ENCODE measurements at places on chromosomes 6 and 20.

DNA sequence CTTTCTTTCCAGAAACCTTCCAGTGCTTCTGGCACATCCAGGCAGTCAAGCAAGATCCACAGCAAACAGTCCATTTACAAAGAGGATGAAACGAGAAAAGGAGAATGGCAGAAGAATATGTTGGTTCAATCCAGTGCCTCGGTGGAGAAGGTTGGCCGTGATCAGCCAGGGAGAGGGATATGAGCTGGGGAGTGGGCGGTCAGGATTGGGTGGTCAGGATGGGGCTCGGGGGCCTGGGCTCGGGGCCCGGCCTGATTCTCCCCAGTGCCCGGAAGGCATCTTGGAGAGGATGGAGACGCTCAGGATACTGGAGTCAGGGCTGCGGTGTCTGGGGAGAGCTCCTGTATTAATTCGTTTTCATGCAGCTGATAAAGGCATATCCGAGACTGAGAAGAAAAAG, 61.3 kb downstream of the EFCAB8 start:
- no peak for DNase-seq

- DNase-seq = no peak
These were observed 116.9 kb downstream of the SLX4IP start for GRCh38 chr20:10551732-10552724.

- DNase-seq = no peak
These were observed 11.3 kb upstream of the CCR6 start for GRCh38 chr6:167111597-167111996.

GRCh38 chr20:15288106-15288505, 950.7 kb upstream of the FLRT3 start:
- DNase-seq = no peak

DNA sequence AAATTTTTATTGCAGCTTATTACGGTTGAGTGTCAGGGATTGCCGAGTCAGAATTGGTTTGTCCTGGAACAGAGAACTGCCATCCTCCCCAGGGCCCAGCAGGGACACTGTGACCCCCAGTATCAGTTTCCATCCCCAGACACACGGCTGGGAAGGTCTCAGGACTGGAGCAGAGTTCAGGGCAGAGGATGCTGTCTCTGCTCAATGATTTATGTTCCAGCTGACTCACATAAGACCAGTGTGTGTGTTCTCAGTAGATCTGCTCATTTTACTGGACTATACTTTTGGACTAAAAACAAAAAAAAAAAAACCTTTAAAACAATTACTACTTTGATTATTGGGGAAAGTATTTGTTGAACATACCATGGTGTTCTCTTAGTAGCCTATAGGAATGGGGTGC, 44.2 kb downstream of the FNDC1 start:
- DNase-seq = no peak

DNA sequence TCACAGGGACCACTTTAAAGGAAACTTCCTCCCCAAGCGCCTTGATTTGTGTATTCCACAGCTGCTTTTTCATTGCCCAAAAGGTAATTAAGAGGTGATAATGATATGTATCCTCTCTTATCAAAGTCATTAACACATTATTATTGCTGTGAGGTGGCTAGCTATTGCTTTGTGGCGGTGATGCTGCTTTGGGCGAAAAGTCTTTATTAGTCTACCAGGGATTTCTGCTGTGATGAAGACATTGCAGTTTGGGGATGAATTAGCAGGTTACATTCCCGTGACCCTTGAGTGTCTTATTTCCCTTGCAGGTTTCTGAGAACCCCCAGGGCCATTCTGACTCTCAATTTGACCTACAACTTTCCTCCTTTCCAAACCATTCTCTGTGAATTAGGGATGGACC, 143.4 kb upstream of the SOX4 start:
- no peak for DNase-seq

- no peak for DNase-seq
These were observed 693 bp downstream of the FAM50B start for GRCh38 chr6:3849681-3850450.

DNA sequence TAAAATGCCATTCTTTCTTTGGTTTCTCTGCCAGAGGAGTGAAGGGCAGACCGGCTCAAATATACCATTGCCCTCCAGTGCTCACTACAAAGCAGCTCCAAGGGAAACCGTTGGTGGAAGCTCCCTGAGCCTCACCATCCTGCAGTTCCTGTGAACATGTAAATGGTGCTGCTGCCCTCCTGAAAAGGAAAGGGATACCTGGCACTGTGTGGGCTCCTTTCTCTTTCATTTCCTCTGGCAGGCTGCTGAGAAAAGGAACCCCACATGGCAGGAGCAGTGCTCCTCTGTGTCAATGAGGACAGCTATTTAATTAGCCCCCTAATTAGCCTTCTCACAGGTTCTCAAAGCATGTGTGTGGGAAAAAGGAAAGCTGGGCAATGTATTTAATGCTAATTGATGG, 142.5 kb downstream of the KLHL32 start:
- DNase-seq = no peak

GRCh38 chr6:68506911-68507310, 128.2 kb upstream of the ADGRB3 start:
- no peak for DNase-seq

DNA sequence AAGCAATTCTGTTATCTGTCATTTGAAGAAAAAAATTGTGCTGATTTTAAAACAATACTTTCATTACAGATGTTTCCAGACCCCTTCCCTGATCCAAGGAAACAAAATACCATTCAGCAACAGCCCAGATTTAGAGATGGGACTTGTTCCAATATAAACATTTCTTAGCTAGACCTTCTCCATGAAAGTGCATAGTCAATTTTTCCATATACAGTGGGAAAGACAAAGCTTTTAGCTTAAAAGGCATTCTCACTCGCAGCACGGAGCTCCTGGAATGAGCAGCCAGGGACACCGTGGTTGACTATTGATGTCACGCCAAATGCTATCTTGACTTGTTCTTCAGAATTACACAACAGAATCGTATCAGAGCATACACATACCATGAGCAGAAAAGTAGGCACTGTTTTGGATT, 21.5 kb downstream of the LAMA4 start:
- no peak for DNase-seq

DNA sequence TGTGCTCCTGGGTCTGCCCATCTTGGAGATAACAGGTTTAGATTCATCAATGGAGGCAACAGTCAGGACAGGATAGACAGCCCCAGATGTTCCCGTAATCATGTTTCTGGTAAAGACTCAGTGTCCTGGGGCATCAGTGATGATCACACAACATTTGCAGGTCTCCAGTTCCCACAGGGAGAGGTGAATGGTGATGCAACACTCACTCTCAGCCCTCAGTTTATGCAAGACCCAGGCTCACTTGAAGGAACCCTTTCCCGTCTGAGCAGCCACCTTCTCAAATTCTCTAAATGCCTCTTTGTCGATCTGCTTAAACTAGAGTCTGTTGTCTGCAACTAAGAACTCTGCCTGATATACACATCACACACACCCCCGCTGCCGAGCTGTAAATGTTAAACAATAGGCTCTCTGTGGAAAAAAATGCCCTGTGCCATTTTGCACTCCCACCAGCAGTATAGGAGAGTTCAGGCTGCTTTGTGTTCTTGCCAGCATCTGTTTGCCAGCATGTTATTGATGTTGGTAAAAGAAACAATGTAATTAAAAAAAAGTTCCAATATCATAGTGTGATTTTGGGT, 30.1 kb upstream of the SCP2D1 start:
- no peak for DNase-seq

DNA sequence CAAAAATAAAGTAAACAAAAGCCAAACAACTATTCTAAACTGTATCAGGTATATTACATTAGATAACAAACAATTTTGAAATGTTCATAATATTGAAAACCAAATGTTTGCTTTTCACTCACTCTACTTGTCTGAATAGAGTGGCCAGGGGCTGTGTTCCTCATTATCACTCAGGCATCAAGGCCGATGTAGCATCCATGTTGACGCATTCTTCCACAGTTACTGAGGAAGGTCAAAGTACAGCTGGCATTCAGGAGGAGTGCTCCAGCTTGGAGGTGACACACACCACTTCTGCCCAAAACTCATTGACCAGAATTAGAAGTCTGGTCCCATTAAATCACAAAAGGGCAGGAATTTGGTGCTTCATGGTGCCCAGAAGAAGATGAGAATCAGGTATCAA, 137.6 kb upstream of the MANEA start:
- no peak for DNase-seq

DNA sequence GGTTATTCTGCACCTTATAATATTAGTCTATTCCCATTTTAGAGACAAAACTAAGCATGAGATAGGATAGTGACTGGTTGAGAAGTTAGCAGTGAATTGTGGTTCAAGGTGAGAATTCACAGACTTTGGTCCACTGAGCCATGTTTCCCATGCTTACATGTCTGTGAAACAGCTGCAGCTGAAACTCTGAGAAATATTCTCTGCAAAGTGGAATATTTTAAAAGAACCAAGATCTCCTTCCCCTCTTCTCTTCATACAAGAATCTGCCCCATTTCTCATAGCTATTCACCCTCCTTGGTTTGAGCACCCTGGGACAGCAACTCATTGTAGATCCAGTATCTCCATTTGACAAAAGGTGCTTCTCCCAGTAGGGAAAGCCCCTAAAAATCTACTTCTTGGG, 70.2 kb upstream of the TMEM170B start:
- DNase-seq = no peak

- DNase-seq = no peak
These were observed 47.0 kb downstream of the WDR27 start for GRCh38 chr6:169654598-169655391.

DNA sequence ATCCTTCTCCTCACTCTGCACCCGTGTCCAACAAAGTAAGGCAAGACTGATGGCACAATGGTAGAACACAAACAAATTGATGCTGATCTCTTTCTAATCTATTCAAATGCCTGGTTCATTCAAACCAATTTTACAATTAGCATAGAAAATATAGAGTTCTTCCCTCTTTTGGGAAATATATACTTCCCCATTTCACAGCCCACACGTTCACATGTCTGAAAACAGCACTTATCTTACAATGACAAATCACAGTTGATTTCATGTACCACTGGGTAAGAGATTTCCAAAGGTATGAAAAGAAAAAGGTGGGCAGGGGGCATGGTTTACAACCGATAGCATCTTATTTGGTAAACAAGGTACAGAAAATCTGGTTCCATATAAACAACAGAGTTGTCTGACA, 137.6 kb downstream of the RNGTT start:
- no peak for DNase-seq

DNA sequence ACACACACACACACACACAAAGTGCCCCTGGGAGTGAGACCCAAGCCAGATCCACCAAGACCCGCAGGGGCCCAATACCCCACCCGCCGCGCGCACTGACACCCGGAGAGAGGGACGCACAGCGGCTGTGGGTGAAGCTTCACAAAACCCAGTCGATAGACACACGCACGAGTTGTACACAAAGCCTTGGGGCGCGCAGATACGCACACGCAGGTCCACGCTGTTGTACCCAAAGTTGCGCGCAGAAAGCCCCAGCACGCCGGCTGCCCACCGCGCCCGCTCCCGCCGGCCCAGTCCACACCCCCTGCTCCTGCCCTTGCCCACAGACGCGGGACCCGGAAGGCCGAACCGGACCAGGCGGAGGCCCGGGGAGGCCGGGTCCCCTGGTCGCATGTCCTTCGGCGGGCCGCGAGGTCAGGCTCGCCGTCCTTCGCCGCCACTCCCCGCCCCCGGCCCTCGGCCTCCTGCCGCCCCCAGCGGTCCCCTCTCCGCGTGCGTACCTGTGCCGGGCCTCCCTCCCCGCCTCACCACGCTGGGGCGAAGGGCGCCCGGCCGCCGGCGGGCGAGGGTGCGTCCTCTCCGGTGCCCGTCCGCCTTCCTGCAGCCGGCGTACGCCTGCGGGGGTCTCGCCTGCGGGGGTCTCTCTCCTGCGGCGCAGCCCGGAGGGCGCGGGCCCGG, at the start of gene TMEM74B:
Gene TMEM74B (minus strand): TSS at position 344 of the 678 bp plus-strand sequence. CDS start 1,180 bp downstream, outside the sequence.
- no peak for DNase-seq

GRCh38 chr20:23147964-23148730, 62.0 kb upstream of the CD93 start:
- DNase-seq = no peak

- no peak for DNase-seq
These were observed 61.7 kb downstream of the ESF1 start for GRCh38 chr20:13723011-13723410.

- no peak for DNase-seq
These were observed 86.7 kb downstream of the SCML4 start for GRCh38 chr6:107737397-107737793.

DNA sequence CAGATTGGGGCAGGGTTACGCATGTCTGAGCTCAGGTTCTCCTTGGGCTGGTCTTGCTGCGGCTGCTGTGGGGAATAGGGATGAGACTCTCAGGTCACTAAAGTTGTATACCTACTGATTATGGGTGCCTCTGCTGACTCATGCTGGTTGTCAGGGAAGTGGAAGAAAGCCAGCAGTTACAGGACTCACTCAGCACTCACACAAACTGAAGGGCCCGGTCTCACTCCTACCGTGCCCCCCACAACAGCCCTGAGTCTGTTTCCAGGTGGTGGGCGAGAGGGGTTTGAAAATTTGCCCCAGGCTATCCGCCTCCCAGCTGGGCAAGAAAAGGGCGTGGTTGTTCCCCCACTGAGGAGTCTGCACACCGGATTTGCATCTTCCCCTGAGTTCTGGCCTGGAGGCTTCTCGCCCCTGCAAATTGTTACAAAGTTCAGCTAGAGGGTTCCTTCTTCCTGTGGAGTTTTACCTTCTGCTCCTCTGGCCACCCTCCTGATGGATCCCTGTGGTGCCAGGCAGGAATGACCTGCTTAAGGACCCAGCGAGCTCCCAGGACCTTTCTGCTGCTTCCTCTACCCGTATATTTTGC, 659.2 kb downstream of the HDGFL1 start:
- DNase-seq = no peak

- DNase-seq = no peak
These were observed 74.6 kb upstream of the KCNG1 start for GRCh38 chr20:51097351-51098120.

DNA sequence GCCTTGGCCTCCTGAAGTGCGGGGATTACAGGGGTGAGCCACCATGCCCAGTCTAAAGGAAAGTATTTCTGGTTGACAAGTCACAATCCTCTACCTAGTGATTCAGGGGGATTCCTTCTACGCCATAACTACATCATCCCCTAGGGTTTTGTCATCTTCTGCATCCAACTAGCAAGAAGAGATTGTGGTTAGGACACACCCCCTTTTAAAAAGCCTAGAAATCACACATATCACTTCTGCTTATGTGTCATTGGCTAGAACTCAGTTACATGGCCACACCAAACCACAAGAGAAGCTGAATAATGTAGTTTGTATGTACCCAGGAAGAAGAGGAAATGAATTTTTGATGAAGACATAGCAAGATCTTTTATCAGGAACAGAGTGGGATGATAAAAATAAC, 14.7 kb upstream of the CHD6 start:
- DNase-seq = no peak

- DNase-seq = no peak
These were observed 301.8 kb downstream of the FARS2 start for GRCh38 chr6:5563086-5563485.

- no peak for DNase-seq
These were observed 4.6 kb upstream of the BICRAL start for GRCh38 chr6:42777126-42777822.

DNA sequence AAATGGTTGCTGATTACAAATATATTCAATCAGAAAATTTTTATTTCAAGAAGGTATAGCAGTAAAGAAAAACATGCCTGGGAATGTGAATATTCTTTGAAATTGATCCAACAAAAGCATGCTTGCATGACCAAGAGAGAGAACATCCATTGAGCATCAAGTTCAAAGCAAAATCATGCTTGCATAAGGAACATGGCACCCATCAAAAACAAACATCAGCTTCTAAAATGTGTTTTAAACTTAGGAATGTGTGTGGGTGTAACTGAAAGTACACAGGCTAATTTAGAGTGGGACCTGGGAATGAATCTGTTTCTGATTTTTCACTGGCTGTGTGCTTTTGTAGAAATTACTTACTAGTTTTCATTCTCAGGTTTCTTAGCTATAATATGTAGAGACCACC, 5.6 kb downstream of the SLC17A5 start:
- DNase-seq = no peak

GRCh38 chr6:20237677-20238460, 25.6 kb upstream of the MBOAT1 start:
- DNase-seq = no peak
